ENCODE measurements at places on chromosomes 5 and 9. TPM values are rescaled to one million over a fixed set of nuclear protein-coding genes. Genes with fewer than 3 reads are reported as not detected.

Gene GFI1B
- total RNA-seq: not detected

Gene TMEM141
- total RNA-seq: 27.0 TPM

Gene TMEM8B
- total RNA-seq: 16.3 TPM

Gene SPINK13
- total RNA-seq: not detected

DNA sequence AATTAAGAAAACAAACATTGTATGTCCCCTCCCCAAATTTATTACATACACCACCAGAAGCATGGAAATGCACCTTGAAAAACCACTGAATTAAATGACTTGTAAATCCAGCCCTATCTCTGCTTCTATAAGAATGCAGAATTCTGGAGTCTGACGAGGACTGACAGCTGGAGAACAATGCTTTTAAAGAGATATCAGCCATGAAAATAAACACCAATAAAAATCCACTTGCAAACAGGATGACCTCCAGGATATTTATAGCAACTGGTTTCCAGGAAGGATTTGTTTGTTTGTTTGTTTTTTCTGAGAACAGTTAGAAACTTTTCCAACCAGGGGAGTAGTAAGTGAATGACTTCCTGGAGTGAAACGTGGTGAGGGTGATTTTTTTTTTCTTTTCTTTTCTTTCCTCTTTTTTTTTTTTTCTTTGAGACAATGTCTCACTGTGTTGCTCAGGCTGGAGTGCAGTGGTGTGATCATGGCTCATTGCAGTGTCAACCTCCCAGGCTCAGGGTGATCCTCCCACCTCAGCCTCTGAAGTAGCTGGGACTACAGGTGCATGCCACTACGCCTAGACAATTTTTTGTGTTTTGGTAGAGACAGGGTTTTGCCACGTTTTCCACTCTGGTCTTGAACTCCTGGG is 38.7 kb upstream of the SLC36A1 start:
- H3K27ac ChIP-seq: no peak overlapping the region
- H3K36me3 ChIP-seq: no peaks in the 10 kb centered on the region
- DNase-seq: no peak
- H3K4me1 ChIP-seq: no peaks in the 10 kb centered on the region
- H3K4me3 ChIP-seq: no peak overlapping the region

- DNase-seq: peak; percentile 57
- H3K4me3 ChIP-seq: no peak overlapping the region
- no peaks in the 10 kb centered on the region for H3K27me3 ChIP-seq
Observed at GRCh38 chr9:114350636-114351401, 21.1 kb downstream of the ORM2 start.

DNA sequence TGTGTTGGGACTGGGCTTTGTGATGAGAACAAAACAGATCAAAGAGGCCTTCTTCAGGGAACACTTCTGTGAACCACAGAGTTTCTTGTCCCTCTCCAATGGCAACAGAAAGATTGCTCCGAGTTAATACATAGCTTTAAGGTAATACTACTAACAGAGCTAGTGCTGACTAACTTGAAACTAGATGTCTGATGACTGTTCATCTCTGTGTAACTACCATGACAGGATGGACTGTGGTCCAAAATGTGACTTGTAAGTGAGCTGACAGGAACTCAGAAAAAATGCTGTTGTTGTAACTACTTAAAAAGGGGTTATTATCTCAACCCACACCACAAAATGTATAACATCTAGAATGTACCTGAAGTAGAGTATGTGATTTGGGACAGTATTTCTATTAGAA is 630.2 kb upstream of the DMAC1 start:
- H3K4me3 ChIP-seq: no peak overlapping the region
- H3K4me1 ChIP-seq: no peaks in the 10 kb centered on the region
- DNase-seq: no peak
- H3K27ac ChIP-seq: no peak overlapping the region
- no peaks in the 10 kb centered on the region for H3K27me3 ChIP-seq

GRCh38 chr5:64682608-64683007 is 7.7 kb upstream of the SHISAL2B start:
- no peaks in the 10 kb centered on the region for H3K27me3 ChIP-seq
- H3K4me3 ChIP-seq: no peak overlapping the region
- no peaks in the 10 kb centered on the region for H3K36me3 ChIP-seq
- no peak for DNase-seq

DNA sequence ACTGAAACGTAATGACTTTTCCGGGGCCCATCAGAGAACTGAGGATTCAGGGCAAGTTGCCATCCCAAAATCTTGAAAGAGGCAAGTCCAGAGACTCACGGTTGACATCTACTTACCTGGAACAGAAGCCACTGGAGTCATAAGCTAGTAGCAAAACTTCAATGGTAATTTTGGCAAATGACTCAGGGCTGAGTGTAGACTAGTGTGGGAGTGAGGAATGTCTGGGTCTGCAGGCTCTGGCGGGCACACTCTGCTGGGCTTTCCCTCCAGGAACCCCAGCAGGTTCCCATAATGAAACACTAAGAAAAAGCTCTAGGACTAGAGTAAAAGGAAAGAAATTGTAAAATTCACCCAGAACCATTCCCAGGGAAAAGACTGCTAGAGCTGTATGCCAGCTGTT is 122.9 kb upstream of the NFIL3 start:
- DNase-seq: no peak
- no peaks in the 10 kb centered on the region for H3K36me3 ChIP-seq
- no peak overlapping the region for H3K4me3 ChIP-seq

- no peak for DNase-seq
- no peak overlapping the region for H3K4me3 ChIP-seq
- H3K27me3 ChIP-seq: no peaks in the 10 kb centered on the region
- no peak overlapping the region for H3K27ac ChIP-seq
- H3K36me3 ChIP-seq: no peaks in the 10 kb centered on the region
- H3K4me1 ChIP-seq: no peaks in the 10 kb centered on the region
Observed at GRCh38 chr9:136840877-136841645, 1.2 kb upstream of the AJM1 start.

DNA sequence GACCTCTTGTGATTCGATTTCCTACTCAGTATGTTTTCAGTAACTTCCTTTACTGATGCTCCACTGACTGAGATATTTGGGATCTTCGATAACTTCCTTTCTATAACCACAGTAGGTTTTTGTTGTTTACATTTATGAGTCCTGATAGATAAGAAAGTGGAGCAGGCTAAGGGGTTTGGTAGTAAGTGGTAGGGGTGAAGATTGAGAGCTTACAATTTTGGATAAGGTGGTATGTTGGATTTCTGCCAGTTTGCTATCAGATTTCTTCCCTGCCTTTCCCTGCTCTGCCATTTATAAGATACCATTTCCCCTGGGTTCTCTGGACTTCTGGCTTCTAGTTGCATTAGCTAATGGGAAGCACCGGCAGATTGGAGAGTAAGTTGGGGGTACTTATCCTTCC is 7.9 kb upstream of the NDUFS4 start:
- H3K4me1 ChIP-seq: no peaks in the 10 kb centered on the region
- H3K4me3 ChIP-seq: no peak overlapping the region
- no peak for DNase-seq
- H3K36me3 ChIP-seq: no peaks in the 10 kb centered on the region
- H3K27me3 ChIP-seq: no peaks in the 10 kb centered on the region
- no peak overlapping the region for H3K27ac ChIP-seq

GRCh38 chr9:116646661-116647514 is 40.2 kb upstream of the TRIM32 start:
- DNase-seq: no peak
- peaks cover 3% of the 10 kb centered on the region for H3K36me3 ChIP-seq
- no peak overlapping the region for H3K27ac ChIP-seq
- no peak overlapping the region for H3K4me3 ChIP-seq

GRCh38 chr9:10026443-10026984 is 586.3 kb downstream of the PTPRD start:
- no peaks in the 10 kb centered on the region for H3K36me3 ChIP-seq
- no peak overlapping the region for H3K27ac ChIP-seq
- H3K4me1 ChIP-seq: no peaks in the 10 kb centered on the region
- no peak for DNase-seq
- no peak overlapping the region for H3K4me3 ChIP-seq
- no peaks in the 10 kb centered on the region for H3K27me3 ChIP-seq

DNA sequence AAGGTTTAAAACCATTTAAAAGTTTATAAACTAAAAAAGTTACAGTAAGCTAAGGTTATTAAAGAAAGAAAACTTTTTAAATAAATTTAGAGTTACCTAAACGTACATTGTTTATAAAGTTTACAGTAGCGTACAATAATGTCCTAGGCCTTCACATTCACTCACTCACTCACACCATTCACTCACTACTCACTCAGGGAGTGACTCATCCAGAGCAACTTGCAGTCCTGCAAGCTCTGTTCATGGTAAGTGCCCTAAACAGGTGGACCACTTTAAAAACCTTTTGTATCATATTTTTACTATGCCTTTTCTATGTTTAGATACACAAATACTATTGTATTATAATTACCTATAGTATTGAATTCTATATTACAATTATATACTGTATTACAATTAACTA is 190.8 kb upstream of the RASA1 start:
- DNase-seq: no peak
- H3K36me3 ChIP-seq: no peaks in the 10 kb centered on the region
- H3K27me3 ChIP-seq: no peaks in the 10 kb centered on the region
- no peak overlapping the region for H3K27ac ChIP-seq

DNA sequence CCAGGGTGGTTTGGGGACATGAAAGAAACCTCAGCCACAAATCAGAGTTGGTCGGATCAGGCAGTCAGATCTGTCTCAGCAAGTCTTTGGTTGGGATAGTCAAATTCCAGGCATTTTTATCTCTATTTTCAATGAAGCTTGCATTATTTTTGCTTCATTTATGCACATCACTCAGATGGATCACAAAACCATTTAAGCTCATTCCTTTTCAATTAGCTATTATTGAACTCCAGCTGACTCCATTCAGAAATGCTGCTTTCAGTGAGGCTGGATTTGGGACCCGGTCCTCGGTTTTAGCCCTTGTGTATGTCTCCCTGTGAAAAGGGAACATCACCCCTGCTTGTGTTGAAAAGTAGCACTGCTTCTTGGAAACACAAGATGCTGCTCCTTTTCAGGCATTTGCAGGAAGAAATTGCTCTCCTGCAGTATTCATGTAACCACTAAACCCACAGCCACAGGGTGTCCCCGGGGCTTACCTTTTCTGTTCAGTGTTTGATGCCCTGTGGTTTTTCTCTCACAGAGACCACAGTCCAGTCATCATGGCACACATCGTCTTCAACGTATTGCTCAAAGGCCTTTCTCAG is 232.9 kb downstream of the NFIB start:
- no peaks in the 10 kb centered on the region for H3K4me1 ChIP-seq
- no peak overlapping the region for H3K4me3 ChIP-seq
- H3K27me3 ChIP-seq: no peaks in the 10 kb centered on the region
- DNase-seq: no peak
- no peak overlapping the region for H3K27ac ChIP-seq

DNA sequence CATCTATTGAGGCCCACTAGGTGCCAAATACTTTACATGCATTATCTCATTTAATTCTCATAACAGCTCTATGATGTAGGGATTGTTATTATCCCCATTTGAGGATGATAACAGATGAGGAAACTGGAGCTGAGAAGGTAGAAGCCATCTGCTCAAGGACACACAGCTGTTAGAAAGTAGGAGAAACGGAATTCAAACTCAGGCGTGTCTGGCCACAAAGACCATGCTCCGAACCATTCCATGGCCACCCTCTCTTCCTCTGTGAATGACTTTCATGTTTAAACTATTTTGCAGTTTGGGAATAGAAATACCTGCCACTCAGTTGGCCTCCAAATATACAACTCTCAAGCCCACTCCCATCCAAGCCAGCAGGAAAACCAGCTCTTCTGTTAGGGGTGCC is 87.6 kb upstream of the ANKRD55 start:
- H3K36me3 ChIP-seq: no peaks in the 10 kb centered on the region
- DNase-seq: no peak
- H3K27ac ChIP-seq: no peak overlapping the region
- no peaks in the 10 kb centered on the region for H3K27me3 ChIP-seq
- peaks cover 3% of the 10 kb centered on the region for H3K4me1 ChIP-seq

DNA sequence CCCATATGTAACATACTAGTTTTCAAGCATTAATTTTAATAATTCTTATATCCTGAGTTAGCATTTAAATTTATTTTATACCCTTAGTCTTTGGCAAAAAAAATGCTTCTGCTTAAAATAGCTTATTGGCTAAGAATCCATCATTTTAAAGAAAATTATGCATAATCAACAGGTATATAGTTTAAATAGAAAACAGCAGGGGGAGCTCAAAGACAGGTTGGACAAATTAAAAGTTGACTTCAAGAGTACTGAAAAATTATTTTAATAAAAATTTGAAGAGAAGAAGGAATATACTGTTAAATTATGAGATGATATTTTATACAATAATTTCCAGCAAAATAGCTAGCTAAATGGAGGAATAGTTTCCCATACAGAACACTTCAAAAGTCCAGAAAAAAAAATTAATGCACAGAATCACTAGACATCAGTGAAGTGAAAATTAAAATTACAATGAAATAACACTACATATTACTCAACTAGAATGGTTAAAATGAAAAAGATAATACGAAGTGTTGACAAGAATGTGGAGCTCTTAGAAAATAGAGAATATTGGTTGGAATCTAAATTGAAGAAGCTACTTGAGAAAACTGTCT is 387.1 kb downstream of the PDE4D start:
- H3K4me1 ChIP-seq: no peaks in the 10 kb centered on the region
- no peak overlapping the region for H3K27ac ChIP-seq
- no peaks in the 10 kb centered on the region for H3K36me3 ChIP-seq
- no peak overlapping the region for H3K4me3 ChIP-seq

DNA sequence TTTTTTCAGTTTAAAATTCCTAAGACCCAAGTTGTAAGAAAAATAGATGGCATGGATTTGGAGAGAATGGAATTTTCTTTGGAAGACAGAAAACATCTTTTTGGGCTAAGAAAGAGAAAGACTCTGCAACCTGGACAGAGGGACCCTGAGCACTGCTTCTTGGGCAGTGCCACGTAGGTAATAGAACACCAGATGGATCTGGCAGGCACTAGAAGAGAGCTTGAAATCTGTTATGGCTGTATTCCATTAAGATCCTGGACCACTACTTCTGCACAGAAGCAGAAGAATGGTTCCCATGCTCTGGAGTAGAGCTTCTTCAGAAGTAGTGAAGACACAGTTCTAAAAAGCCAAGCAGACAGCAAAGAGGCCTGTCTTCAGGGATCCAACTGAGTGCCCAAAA is 306.4 kb upstream of the CD180 start:
- no peaks in the 10 kb centered on the region for H3K36me3 ChIP-seq
- no peak overlapping the region for H3K27ac ChIP-seq
- H3K4me3 ChIP-seq: no peak overlapping the region
- H3K27me3 ChIP-seq: no peaks in the 10 kb centered on the region
